Activated CD8-positive, alpha-beta memory T cell treated with anti-CD3 and anti-CD28 coated beads for 4 hours (primary cell): ENCODE measurements at places on chromosomes 2 and 18.
A peak's percentile ranks its signal among the peaks of the same experiment; 100 is the strongest.

DNA sequence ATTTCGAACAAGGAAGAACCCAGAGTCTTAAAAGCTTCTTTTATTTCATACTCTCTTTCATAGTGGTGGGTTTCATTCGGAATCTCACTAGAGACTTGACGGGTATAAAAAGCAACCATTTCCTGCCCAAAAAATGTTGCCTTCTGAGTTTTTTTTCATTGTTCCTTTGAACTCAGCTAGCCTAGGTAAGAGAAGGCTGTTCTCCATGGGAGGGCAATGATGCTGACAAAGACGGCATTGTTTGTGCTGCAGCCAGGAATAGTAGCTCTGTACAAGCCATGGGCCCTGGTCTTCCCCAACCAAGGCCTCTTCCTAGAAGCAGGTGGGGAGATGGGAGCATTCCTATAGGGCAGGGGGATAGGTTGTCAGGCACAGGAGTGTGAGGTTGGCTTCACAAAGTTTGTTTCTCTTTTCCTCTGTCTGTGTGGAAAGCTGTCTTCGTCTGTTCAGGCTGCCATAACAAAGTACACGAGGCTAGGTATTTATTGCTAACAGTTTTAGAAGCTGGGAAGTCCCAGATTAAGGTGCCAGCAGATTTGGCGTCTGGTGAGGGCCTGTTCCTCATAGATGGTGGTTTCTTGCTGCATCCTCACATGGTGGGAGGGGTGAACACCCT is 405.1 kb downstream of the NBAS start:
- no peak for DNase-seq

GRCh38 chr2:46885376-46885775 is 30.2 kb downstream of the MCFD2 start:
- DNase-seq, result no peak

- no peak for DNase-seq
Measured at GRCh38 chr2:152347076-152347475, 12.1 kb downstream of the FMNL2 start.

GRCh38 chr2:120793682-120794403 is 58.2 kb downstream of the GLI2 start:
- no peak for DNase-seq

DNA sequence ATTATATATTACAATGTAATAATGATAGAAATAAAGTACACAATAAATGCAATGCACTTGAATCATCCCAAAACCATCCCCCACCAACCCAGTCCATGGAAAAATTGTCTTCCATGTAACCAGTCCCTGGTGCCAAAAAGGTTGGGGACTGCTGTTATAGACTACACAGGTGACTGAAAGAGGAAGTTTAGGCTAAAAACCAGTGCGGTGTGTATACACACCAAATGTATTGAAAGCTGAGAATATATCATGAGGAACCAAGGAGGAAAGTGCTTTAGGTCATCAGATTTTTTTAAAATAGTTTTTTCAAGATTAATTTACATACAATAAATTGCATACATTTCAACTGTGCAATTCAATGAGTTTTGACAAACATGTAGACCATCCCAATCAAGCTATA is 20.5 kb upstream of the C1D start:
- DNase-seq, result no peak

- DNase-seq, result no peak
Measured at GRCh38 chr18:80147037-80147417, 38.0 kb downstream of the ADNP2 start.

DNA sequence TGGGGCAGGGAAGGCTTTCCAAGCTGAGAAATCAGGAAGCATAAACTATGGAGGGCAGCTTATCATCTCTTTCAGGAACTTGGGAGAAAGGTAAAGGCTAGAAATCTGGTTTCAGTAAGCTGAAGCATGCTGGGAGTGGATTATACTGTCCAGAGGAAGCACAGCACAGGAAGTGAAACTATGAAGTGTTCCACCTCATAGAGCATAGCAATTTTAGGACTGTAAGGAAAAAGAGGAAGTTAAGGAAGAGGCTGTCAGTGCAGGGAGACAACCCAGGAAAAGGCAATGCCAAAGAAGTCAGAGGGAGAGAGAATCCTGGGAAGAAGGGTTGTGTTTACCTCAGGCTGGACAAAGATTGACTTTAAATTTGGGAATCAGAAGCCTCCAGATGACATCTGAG is 51.9 kb downstream of the EFEMP1 start:
- no peak for DNase-seq

DNA sequence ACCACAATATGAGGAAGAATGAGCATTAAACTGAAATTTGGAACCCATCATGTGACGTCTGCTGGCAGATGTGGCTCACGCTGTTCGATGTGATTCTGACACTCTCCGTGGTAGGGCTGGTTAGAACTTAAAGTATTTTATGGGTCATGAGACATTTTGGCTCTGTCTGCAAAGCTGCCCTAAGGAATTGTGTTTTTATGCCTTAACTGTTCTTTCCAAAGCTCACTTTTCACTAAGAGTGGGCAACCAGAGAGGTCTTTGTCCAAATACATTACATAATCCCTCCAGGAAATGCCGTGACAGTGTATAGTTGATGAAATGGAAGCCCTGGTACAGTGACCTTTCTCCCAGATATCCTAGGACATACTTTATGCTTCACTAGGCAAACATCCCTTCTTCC is 119.1 kb downstream of the AQP4 start:
- no peak for DNase-seq

- DNase-seq, result no peak
Measured at GRCh38 chr18:21593540-21594257, 6.8 kb downstream of the ESCO1 start.

DNA sequence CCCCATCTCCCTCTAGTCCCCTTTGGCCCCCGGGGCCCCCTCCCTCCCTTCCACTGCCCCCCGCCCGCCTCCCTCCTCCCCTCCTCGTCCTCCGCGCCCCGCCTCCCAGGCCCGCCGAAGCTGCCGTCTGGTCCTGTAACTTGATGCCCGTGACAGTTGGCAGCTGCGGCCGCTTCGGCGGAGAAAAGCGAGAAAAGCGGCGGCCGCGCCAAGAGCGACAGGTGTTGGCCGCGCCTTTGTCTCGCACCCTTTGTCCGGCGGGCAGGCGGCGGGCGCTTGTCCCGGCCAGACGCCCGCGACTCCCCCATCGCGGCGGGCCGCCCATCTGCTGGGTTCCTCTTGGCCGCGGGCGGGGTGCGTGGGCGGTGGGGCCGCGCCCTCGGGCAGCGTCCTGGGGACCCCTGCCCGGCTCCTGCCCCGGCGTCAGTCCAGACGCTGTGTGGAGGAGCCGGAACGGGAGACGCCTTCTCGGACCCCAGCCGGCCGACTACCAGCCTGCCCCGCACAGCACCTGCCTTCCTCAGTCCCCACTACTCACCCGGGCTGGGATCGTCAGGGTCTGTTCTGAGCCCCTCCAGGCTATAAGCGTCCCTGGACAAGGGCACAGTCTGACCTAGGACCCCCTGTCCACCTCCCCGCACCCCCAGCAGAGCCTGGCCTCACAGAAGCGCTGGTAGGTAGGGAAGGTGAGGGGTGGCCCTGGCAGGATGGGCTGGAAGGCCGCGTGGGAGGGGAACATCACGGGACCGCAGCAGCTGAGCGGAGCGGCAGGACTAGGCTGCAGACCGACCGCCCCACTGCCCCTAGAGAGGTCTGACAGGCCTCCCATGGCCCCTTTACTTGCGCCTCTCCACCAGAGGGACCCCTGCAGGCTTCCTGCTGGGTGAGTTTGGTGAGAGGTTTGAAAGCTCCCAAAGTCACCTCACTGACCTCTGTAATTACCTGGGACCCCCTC is 1.2 kb upstream of the HES6 start:
- DNase-seq, result no peak

- no peak for DNase-seq
Measured at GRCh38 chr2:177348733-177349693, 43.6 kb upstream of the AGPS start.

- no peak for DNase-seq
Measured at GRCh38 chr18:7855028-7855427, 287.9 kb downstream of the PTPRM start.

- DNase-seq, result no peak
Measured at GRCh38 chr18:58848685-58849084, 16.0 kb upstream of the ZNF532 start.

- no peak for DNase-seq
Measured at GRCh38 chr2:32901313-32901712, 45.4 kb upstream of the LTBP1 start.

GRCh38 chr2:197339016-197339415 is 28.4 kb upstream of the ANKRD44 start:
- no peak for DNase-seq

GRCh38 chr2:41909584-41909983 is 138.2 kb upstream of the PKDCC start:
- no peak for DNase-seq

- DNase-seq, result no peak
Measured at GRCh38 chr18:76689646-76690264, 132.6 kb upstream of the ZNF236 start.

- no peak for DNase-seq
Measured at GRCh38 chr2:100036793-100037192, 105.6 kb downstream of the AFF3 start.

DNA sequence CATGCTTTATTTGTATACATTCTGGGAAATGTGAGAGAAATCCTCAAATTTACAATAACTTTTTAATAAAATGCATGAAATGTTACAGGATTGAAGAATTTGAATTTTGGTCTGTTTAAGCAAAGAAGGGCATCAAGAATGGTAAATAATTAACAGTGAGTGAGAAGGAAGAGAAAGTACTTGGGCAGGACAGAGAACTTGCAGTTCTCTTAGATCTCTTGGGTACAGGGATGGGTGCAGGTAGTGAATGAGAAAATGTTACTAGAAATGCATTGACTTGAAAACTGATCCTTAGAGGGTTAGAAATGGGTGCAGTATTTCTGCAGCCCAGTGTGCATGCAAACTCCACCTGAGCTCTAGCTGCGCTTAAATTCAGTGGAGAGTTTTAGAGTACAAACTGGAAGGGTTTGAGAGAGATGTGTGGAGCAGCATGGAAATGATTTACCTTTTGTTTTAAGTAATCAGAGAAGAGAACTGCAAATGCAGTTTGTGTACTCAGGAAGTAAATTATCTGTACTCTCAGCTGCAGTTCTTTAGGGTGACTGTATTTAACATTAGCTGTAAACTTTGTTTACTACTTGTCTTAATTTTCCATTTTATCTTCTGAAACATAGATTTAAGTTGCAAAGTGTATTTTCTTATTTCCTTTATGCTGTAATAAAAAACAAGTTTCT is 51.0 kb upstream of the RAB27B start:
- no peak for DNase-seq

DNA sequence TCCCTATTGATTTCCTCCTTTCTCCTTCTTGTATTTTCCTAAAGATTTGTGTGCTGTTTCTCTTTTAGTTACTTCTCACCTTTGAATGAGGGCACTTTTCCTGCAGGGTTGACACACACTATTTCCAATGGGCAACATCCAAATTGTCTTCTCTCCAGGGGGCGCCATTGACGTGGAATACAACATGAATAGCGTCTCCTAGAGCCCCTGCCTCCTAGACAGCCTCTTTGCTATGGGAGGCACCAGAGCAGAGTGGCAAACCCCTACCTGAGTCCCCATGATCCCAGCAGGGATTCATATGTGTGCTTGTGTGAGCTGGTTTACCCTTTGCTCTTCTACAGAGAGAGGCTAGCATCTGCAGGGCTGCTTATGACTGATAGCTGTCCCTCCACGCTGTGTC is 61.3 kb upstream of the ITSN2 start:
- DNase-seq, result peak; percentile 11

- DNase-seq, result no peak
Measured at GRCh38 chr2:237418300-237418699, 4.3 kb upstream of the COL6A3 start.

DNA sequence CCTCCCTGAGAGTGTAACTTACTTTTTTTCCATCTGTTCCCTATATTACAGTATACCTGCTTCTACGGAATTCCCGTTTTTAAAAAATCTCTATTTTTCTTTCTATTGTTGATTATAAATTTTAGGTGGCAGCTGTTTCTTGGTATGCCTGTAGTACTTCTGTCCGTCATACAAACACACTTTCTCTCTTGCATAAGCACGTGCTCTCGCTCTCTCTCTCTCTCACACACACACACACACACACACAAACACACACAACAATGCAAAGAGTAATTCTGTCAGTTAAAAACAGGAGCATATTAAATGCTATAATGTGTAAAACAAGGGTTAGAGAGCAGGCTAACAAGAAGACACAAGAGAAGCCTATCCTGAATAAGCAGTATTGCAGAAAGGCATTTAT is 140.5 kb downstream of the THADA start:
- no peak for DNase-seq

DNA sequence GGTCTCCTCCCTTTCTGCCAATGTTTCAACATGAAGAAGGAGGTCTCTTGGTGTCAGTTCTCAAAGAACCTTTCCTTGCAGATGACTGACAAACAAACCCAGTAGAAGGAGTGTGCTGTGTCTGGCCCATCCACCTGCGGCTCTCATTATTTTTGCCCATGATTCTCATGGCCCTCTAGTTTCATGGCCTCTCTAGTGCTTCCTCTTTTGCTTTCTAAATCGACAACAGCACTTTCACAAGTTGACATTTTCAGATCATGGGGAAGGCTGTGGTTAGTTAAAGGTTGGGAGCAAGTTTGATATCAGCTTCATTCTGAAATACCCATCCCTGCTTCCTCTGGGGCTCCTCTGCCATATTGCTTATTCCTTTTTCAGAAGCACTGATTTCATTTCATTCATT is 805.2 kb downstream of the SLC4A3 start:
- no peak for DNase-seq

DNA sequence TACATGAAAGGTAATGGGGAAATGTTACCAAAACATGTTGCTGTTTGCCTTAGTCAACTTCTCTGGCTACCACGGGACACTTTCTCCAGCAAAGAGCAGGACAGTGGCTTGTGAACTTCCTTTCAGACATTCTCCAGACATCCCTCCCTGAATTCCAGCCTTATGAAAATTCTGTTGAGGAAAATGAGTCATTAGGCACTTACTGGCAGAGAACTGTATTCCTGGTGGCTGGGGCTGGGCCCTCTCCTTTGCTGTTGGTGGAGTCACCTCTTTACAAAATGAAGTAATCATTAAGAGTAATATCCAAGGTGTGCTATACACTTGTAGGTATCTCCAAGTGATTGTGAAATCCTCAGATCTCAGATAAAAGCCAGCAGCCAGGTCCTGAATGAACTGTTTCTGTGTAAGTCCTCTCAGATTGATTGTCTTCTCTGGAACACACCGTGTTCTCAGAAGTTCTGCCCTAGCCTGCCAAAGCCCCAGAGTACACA is 1.3 kb upstream of the FAP start:
- no peak for DNase-seq

DNA sequence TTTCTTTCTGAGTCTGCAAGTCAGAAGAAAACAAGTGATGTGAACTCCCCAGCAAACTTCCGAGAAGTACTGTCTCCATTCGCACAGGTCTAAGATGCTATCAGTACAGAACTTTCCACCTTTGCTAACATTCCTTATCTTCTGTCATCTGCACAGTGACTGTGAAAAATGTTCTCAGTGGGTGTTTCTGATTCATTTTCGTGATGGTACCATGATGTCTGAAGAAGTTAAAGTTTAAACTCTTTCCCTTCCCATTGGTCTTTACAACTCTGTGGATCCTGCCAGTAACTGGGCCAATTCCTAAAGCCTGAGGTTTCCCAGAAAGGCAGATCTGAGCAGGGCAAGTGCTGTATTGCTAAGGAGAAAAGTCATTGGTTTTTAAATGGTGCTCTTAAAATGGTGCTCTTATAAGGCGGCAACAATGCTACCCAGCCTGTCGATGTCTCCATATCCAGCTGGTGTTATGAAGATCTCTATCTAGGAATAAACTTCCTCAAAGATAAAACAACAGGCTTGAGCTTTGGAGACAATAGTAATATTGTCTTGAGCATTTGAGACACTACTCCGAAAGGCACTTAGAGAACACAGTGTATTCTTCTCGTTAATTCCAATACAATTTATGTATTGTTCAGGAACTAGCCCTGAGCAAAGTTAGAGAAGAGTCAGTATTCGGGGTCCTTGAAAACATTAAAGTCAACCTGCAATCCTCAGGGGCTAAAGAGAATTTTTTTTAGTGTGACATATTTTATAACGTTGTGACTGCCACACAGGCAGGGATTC is 232.3 kb downstream of the OSR1 start:
- DNase-seq, result no peak
